ENCODE measurements at places on chromosomes 11 and 22. TPM values are rescaled to one million over a fixed set of nuclear protein-coding genes. Genes with fewer than 3 reads are reported as not detected.

The EIF4ENIF1 gene
- total RNA-seq: 9.0 TPM

The TRIM66 gene
- total RNA-seq: 3.7 TPM

The SLC43A3 gene
- total RNA-seq: 61.3 TPM

The FREY1 gene
- total RNA-seq: 0.82 TPM

The OR51E2 gene
- total RNA-seq: 0.15 TPM

The HTR3B gene
- not detected for total RNA-seq

The OTOG gene
- not detected for total RNA-seq

The MOGAT2 gene
- not detected for total RNA-seq

DNA sequence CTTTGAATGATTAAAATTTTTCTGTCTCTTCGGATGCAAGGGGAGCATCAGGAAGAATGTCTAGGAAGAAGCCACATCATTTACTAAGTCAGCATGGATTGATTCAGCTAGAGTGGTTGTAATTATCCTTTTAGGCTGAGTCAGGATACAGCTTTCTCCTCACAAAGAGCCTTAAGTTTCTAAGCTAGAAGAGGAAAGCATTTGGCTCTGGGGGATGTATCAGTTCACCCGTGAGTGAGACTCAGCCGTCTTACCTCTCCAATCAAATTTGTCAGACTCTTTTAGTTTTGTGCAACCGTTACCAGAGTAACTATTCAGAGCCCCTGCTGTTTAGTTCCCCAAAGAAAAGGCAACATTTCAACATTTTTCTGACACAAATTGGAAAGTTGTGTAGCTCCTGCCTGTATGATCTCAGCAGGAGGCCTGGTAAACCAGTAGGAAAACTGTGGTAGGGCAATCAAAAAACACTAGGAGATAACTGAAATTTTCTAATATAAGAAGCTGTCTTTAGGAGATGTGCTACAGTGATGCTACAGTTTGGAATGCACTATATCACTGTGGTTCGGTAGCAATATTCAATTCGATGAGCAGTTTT, 432.4 kb upstream of the LUZP2 start:
- H3K4me3 ChIP-seq: no peak overlapping the region
- H3K4me1 ChIP-seq: no peaks in the 10 kb centered on the region
- no peaks in the 10 kb centered on the region for H3K36me3 ChIP-seq
- H3K27ac ChIP-seq: no peak overlapping the region

GRCh38 chr11:63560506-63561180, 2.5 kb downstream of the PLAAT2 start:
- H3K4me3 ChIP-seq: no peak overlapping the region
- H3K36me3 ChIP-seq: no peaks in the 10 kb centered on the region
- peak overlapping the region; percentile 8 for H3K27ac ChIP-seq
- no peaks in the 10 kb centered on the region for H3K4me1 ChIP-seq

DNA sequence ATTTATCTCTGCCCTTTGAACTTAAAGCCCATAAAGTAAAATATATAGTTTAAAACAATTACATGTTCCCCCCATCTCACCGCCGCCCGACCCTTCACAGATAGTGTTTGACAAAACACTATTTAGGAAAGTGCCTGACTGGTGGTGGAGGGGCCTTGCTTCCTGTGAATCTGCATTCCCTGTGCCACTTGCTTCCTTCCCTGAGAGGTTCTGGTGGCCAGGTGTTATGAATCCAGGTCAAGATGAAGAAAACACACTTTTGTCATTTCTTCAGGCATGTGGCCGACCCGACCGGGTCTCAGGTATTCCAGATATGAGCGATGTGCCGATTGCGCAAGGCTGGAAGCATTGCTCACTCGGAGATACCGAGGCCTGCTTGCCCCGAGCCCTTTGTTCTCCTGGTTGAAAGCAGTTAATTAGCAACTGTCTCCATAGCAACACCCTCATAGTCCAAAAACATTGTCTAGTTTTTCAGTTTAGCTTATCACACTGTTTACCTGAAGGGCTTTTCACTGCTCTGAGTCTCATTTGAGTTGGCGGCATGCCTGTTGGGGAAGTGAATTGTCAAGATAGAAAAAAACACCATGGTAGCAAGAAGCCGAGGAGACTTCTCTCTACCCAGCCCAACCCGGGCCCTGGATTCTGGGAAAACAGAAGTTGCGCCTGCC, 128.3 kb downstream of the TEAD1 start:
- peak; percentile 70 for DNase-seq
- H3K4me1 ChIP-seq: no peaks in the 10 kb centered on the region
- H3K27me3 ChIP-seq: no peaks in the 10 kb centered on the region
- H3K27ac ChIP-seq: no peak overlapping the region
- H3K4me3 ChIP-seq: no peak overlapping the region

- no peaks in the 10 kb centered on the region for H3K36me3 ChIP-seq
- H3K27ac ChIP-seq: no peak overlapping the region
- H3K27me3 ChIP-seq: no peaks in the 10 kb centered on the region
- H3K4me1 ChIP-seq: no peaks in the 10 kb centered on the region
These were observed 11.2 kb upstream of the RAB3IL1 start for GRCh38 chr11:61928606-61929005.

DNA sequence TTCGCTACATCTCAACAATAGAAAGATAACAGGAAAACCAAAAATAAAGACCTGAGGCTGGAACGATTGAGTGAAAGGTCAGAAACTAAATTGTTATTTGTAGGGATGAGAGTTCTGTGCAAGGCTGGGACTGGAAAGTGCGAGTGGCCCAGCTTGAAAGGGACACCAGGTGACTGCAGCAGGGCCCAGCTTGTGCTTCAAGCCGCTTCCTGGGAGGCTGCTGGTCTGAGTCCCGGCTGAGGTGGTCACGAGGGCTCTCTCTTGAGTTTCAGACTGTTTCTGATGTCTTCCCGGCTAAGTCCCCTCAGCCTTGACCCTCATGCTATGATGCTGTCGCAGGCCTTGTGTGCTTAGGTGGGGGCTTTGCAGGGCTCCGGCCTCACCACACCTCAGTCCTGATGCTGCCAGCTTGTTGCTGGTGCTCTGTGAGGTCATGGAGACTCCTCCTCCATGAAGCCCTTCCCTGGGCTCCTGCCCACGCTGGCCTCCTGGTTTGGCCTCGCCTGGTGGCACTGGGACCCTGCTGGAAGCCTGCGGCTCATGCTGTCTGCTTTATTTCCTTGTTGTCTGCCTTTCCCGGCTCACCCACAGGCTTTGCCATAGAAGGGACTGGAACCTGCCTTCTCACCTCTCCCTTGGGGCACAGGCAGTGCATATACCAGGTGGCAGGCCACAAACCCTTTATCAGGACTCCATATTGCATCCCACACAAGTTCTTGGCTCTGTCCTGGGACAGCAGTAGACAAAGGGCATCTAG, 4.0 kb downstream of the BANF1 start:
- DNase-seq: no peak
- no peak overlapping the region for H3K27ac ChIP-seq
- H3K36me3 ChIP-seq: peaks cover 14% of the 10 kb centered on the region
- peaks cover 7% of the 10 kb centered on the region for H3K4me1 ChIP-seq
- no peak overlapping the region for H3K4me3 ChIP-seq
- H3K27me3 ChIP-seq: no peaks in the 10 kb centered on the region

GRCh38 chr22:33780531-33781136, 139.6 kb downstream of the LARGE1 start:
- H3K4me3 ChIP-seq: no peak overlapping the region
- peak overlapping the region; percentile 87 for H3K27ac ChIP-seq
- no peaks in the 10 kb centered on the region for H3K27me3 ChIP-seq
- H3K36me3 ChIP-seq: no peaks in the 10 kb centered on the region
- DNase-seq: no peak

DNA sequence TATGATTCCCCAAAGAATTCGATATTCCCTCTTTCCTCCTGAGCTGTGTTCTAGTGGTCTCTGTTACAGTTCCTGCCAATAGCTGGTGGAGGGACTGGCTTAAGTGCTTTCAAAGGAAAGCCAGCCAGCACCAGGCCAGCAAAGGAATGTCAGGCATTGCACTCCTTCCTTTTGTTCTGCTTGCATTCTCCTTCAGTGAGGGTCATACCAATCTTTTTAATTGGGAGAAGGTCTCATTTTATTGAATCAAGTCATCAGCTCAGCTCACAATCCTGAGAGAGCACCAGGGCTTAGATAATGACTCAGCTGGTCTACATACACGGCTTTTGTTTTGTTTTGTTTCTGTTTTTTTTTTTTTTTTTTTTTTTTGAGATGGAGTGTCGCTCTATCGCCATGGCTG, 222.9 kb downstream of the NAV2 start:
- no peak for DNase-seq
- peaks cover 9% of the 10 kb centered on the region for H3K4me1 ChIP-seq
- no peaks in the 10 kb centered on the region for H3K27me3 ChIP-seq
- no peak overlapping the region for H3K4me3 ChIP-seq

DNA sequence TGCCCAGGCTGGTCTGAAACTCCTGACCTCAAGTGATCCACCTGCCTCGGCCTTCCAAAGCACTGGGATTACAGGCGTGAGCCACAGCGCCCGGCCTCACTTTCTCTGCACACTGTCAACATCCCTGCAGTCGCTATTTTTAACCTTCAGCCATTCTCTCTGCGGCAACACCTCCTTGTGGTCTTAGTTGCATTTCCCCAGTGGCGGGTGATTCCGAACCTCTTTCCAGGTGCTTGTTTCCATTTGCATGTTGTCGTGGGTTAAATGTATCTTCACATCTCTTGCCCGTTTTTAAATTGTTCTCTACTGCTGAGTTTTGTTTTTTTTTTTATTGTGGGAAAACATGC, 2.2 kb upstream of the SCT start:
- no peaks in the 10 kb centered on the region for H3K36me3 ChIP-seq
- no peaks in the 10 kb centered on the region for H3K27me3 ChIP-seq
- peaks cover 5% of the 10 kb centered on the region for H3K4me1 ChIP-seq
- DNase-seq: no peak
- no peak overlapping the region for H3K4me3 ChIP-seq
- H3K27ac ChIP-seq: no peak overlapping the region

- peak overlapping the region; percentile 31 for H3K27ac ChIP-seq
- DNase-seq: no peak
- H3K27me3 ChIP-seq: no peaks in the 10 kb centered on the region
- no peaks in the 10 kb centered on the region for H3K36me3 ChIP-seq
- no peaks in the 10 kb centered on the region for H3K4me1 ChIP-seq
These were observed 83.8 kb downstream of the ME3 start for GRCh38 chr11:86588566-86589090.

- peaks cover 5% of the 10 kb centered on the region for H3K4me1 ChIP-seq
- H3K36me3 ChIP-seq: peaks cover 45% of the 10 kb centered on the region
- H3K27ac ChIP-seq: no peak overlapping the region
- no peaks in the 10 kb centered on the region for H3K27me3 ChIP-seq
These were observed 16.9 kb downstream of the TUB start for GRCh38 chr11:8097926-8098325.

DNA sequence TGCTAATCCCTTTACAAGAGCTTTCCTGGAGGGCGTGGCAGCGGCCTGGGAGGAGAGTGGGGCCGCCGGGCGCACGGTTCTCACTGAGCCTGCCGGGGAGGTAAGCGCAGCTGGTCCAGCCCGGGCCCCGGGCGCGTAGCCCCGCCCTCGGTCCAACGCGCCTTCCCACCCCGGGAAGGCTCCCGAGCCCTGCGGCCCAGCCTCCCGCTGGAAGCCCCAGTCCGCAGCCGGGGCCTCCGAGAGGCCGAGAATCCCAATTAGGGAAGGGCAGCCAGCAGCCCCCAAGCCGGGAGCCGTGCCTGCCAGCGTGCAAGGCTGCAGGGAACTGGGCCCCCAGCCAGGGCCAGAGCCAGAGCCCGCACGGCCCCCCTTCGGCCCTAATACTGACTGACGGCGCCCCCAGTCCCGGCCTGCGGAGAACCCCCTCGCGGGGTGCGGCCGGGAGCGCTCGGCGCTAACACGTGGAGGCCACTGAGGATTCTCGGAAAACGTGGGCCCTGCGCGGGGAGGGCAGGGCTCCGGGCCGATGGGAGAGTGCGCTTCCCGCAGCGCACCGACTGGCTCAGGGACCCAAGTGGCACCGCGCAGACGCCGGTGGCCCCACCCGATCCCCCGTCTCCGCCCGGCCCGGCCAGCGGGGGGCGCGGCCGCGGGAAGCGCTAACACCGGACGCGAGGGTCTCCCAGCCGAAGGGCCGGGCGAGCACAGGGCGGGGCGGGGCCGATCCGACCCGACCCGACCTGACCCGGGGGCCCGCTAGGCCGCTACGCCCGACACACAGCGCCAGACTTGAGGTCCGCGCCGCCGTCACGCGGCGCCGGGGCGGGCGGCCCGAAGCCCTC, 5.7 kb downstream of the ZFTA start:
- H3K4me3 ChIP-seq: peak overlapping the region; percentile 45
- peaks cover 52% of the 10 kb centered on the region for H3K4me1 ChIP-seq
- H3K36me3 ChIP-seq: peaks cover 5% of the 10 kb centered on the region

DNA sequence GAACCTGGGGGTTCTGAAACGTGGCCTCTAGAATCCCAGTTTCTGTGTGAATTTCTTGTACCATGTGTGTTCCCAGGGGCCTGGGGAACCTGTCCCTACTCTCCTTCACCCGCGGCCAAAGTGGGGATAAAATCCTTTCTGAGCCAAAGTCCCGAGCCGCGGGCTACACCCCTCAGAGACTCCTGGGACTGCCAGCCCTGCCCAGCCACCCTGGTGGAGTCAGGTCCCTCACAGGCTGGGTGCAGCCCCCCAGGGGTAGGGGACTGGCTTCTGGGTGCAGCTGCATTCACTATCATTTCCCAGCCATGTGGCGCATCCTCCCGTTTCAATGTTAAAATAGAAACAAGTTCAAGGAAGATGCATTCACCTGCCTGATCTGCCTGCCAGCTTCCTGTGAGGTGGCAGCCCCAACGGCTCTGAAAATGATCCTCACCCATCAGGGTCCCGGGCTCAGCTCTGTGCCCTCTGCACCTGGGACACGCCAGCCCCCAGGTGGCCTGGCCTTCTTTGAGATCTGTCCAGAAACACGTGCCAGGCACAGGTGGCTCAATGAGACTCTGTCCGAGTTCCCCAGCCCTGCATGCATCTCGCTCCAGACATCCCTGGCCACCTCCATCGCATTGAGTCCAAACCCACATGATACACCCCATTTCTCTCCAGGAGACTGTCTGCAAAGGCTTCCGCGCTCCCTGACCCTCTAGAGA, 338.8 kb downstream of the CTTN start:
- no peak overlapping the region for H3K4me3 ChIP-seq
- no peaks in the 10 kb centered on the region for H3K27me3 ChIP-seq
- H3K27ac ChIP-seq: no peak overlapping the region
- no peaks in the 10 kb centered on the region for H3K4me1 ChIP-seq
- no peak for DNase-seq

- H3K27ac ChIP-seq: no peak overlapping the region
- H3K4me1 ChIP-seq: no peaks in the 10 kb centered on the region
- H3K4me3 ChIP-seq: no peak overlapping the region
- H3K36me3 ChIP-seq: no peaks in the 10 kb centered on the region
- no peak for DNase-seq
- H3K27me3 ChIP-seq: no peaks in the 10 kb centered on the region
These were observed 471.9 kb upstream of the KIRREL3 start for GRCh38 chr11:127472505-127472904.

GRCh38 chr22:49705972-49706352, 121.7 kb downstream of the BRD1 start:
- no peak for DNase-seq
- H3K27me3 ChIP-seq: peaks cover 12% of the 10 kb centered on the region
- H3K4me3 ChIP-seq: no peak overlapping the region
- H3K36me3 ChIP-seq: no peaks in the 10 kb centered on the region
- H3K4me1 ChIP-seq: no peaks in the 10 kb centered on the region

DNA sequence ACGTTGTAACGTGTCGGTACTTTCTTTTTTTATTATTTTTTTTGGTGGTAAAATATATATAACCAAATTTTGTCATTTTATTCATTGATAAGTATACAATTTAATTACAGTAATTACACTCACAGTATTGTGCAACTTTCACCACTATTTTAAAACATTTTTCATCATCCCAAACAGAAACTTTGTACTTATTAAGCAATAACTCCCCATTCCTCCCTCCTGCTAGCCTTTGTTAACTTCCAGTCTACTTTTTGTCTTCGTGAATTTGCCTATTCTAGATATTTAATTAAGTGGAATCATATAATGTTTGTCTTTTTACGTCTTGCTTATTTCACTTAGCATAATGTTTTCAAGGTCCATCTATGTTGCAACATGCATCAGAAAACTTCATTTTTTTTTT, 58.5 kb downstream of the STIM1 start:
- DNase-seq: no peak
- no peaks in the 10 kb centered on the region for H3K36me3 ChIP-seq
- H3K27me3 ChIP-seq: no peaks in the 10 kb centered on the region
- no peaks in the 10 kb centered on the region for H3K4me1 ChIP-seq
- H3K27ac ChIP-seq: no peak overlapping the region

Measured in right atrium auricular region (tissue), 2 donors.